ENCODE measurements at places on chromosomes 12 and 14.

DNA sequence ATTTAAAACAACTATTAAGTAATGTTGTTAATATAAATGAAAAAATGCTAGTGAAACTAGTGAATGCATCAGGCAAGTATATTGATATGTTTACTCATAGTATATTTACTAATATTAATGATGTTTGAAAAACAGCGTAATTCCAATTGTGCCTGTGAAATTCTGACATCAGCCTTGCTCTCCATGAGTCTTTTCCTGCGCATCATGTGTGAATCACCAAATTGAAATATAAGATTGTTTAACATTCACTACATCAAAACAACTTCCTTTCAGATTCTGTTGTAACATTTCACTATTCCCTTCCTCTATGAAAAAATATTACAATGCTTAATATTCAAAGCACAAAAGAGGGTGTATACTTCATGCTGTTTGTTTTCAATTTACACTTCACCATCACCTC is 1995.9 kb upstream of the SEL1L start:
- no peak for DNase-seq

- DNase-seq = no peak
Observed at GRCh38 chr14:23366426-23366921, 1.5 kb upstream of the EFS start.

DNA sequence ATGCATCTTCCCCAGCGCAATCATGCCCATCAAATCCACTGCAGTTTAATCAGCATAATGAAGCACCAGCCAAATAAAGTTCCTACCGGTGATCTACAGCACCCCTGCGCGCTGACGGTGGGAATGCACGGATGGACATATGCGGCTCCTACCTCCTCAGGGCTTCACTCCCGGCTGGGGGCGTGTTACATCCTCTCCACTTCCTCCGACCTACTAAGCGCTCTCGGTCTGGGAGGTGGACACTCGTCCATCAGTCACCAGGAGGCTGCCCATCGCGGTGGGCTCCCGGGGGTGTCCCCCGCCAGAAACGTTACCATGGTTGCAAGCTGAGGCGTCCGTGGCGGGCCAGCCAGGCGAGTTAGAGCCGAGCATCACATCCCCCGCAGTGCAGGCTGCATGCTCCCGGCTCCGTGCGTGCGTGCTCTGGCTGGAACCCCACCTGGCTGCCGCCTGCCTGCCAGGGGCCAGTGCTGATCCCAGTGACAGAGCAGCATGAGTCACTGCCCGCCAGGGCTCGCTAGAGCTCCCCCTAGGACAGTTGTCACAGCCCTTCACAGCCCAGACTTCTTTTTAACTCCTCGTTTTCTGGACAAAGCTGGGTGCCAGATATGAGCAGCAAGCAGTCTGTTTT is 73.0 kb downstream of the CIT start:
- DNase-seq = no peak

GRCh38 chr12:82867762-82868500 is 181.2 kb downstream of the TMTC2 start:
- DNase-seq = no peak

DNA sequence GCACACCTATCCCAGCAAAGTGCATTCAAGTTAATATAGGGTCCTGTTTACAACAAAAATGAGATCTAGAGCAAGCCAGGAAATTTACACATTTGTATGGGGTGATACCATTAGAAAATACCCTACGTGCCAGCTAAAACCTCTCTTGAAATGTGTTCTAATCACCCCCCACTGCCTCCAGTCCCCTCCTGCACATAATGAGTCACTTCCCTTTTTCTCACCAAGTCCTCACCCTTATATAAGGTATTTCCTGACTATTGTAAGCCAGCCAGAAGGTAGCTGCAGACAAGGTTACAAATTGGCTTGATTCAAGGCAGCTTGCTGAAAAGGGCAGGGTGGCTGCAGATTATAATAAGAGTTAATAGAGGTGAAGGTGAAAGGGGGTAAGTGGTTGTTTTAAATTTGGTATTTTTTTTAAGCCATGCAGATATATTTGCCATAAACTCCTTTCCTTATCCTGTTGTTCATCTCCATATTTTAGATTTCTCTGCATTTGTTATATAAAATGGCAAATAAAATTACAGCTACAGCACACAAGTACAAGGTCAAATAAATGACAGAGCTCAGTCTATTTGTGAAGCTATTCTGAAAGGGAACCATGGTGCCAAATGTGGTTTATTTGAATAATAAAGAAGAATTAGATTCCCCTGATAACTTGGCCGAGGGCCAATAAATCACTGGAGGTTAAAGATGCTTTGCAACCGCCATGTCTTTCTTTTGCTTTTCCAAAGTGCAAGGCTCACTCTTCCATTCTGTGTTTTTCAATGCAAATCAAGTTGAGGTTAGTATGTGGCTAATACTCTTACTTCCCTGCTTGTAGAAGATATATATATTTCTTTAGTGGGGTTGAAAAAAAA is 385.9 kb downstream of the EGLN3 start:
- no peak for DNase-seq

GRCh38 chr14:90820958-90821357 is 4.7 kb upstream of the TTC7B start:
- peak; percentile 45 for DNase-seq

DNA sequence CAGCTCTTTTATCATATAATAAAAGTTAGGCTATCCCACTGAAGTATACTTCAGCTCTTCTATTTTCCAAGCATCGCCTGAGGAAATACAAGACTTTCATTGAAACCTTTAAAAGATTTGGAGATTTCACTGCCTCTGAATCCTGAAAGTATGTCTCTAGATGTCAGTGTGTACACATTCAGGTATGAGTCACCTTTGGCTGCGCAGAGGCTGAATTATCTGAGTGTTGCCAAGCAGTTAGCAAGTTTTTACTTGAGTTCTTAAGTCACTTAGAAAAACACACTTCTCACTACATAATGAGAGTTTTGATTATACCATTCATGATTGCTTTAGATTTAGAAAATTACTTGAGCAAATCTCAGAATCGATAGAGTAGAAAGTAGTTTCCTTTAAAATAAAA is 210.3 kb downstream of the TMTC2 start:
- no peak for DNase-seq

GRCh38 chr12:66319266-66319954 is 17.1 kb downstream of the HELB start:
- DNase-seq = no peak

DNA sequence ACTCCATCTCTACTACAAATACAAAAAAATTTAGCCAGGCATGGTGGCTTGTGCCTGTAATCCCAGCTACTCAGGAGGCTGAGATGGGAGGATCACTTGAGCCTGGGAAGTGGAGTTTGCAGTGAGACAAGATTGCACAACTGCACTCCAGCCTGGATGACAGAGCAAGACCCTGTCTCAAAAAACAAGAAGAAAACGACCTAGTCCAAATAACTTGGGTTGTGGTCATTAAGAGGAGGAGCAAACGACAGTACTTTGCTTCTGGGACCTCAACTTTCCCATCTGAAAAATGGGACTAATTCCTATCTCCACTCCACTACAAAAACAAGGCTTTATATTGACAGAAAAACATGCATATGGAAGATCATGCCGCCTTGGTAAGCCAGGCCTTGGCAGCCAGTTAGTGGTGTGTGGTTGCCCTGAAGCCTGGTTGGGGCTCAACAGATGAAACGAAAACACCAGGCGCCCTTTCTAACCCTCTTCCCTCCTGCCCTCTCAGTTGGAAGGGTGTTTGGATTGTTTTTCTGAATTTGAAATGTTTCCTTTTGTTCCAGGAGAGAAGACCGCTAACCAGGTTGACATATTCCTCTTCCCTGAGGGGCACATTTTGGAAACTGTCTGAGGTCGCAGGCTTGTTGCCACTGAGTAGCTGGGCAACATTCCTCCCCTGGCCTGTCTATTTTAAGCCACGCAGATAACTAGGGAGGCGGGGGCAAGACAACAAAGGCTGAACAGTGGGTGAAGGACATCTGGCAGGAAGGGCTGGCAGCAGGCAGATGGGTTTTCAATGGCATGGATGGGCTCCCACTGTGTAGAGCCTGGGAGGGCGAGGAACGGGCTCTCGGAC is 13.7 kb upstream of the VPS37B start:
- no peak for DNase-seq

DNA sequence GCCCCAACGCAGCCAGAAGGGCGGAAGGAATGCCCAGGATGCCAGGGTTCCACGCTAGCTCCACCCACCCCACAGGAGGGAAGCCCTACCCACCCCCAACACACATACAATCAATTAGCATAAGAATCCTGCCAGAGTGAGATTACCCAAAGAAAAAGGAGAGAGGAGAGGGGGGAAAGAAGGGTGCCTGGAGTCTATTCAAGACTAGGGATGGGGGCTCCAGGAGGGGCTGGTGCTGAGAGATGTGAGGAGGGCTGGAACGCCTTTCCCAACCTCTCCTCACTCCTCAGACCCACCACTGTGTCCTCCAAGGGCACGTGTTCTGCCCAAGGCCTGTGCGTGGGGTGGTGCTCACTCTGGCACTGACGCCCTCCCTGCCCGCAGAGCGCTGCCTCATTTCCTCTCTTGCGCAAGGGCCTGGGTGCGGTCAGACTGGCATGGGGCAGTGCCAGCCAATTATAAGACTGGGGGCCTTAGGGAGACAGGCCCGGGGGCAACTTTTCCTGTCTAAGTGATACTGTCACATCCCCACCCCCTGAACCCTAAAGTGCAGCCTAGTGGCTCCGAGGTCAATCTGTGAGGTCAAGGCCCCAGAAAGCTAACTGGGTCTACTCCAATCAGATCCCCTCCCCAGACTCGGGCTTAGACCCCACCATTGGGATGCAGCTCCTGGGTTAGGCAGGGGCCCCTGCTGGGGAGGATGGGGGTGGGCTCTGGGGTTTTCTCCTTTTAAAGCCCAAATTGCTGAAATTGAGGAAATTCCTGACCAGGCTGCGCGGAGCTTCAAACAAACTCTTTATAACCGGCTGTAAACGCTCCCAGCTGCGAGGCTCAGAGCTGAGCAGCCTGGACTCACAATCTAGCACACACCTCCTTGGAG is 10.2 kb upstream of the ITGB7 start:
- peak; percentile 38 for DNase-seq

DNA sequence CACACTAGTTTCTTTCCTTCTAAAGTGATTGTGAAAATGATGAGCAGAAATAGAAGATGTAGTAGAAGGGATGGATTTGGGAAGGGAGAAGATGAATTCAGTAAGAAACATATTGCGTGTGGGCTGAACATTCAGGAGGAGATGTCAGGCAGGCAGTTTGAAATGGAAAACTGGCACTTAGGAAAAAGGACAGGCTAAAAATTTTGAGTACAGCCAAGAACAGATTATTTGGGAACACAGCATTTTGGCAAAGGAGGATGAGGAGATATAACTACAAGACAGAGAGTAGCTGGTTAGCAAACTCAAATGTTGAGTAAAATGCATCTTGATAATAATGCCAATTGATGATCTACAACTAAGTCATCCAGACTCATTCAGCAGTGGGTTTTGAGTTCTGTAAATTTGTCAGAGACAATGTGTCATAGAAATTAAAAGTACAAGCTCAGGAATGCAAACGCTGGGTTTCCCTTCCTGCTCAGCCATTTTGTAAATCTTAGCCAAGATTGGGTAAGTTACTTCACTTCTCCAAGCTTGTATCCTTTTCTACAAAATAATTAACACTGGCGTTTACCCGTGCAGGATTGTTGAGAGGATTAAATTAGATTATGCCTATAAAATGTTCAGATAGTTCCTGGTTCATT is 255.0 kb downstream of the NAV3 start:
- DNase-seq = no peak

DNA sequence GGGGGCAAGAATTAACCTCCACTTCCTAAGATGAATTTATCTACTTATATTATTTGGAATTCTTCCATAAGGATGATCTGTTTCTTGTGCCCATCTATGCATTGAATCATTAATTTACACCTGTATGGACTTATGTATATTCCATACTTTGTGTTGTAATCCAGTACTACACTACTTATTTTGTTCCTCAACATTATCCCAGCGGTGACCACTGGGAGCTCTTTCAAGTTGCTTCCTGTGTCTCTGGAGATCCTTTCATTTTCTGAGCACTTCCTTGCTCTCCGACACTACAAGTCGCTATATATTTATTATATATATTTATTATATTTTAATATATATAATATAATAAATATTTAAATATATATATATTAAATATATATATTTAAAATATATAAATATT is 54.9 kb upstream of the SCN8A start:
- DNase-seq = no peak

DNA sequence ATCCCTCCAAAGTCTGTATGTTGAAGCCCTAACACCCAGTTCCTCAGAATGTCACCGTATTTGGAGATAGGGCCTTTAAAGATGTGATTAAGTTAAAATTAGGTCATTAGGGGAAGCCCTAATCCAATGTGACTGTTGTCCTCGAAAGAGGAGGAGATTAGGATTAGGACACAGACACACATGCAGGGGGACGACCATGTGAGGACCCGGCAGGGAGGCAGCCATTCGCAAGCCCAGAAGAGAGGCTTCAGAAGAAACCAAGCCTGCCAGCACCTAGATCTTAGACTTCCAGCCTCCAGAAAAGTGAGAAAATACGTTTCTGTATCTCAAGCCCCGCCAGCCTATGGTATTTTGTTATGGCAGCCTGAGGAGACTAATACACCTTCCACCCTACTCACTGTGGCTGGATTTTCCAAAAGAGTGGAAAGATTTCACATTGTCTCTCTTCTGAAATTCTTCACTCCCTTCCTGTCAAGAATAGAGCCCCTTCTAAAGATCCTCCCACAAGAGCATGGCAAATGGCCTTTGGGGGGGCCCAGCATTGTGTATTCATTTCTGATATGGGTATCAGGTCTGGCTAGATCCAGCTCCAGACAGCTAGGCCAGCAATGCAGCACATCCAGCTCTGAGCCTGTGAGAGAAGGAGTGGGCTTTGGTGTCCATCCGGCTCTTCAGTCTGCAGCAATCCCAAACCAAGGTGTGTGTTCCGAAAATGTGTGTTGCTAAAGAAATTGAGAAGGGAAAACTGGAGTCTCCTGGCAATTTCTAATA is 15.4 kb upstream of the UBC start:
- no peak for DNase-seq

GRCh38 chr14:76742966-76743365 is 18.3 kb upstream of the VASH1 start:
- DNase-seq = no peak

DNA sequence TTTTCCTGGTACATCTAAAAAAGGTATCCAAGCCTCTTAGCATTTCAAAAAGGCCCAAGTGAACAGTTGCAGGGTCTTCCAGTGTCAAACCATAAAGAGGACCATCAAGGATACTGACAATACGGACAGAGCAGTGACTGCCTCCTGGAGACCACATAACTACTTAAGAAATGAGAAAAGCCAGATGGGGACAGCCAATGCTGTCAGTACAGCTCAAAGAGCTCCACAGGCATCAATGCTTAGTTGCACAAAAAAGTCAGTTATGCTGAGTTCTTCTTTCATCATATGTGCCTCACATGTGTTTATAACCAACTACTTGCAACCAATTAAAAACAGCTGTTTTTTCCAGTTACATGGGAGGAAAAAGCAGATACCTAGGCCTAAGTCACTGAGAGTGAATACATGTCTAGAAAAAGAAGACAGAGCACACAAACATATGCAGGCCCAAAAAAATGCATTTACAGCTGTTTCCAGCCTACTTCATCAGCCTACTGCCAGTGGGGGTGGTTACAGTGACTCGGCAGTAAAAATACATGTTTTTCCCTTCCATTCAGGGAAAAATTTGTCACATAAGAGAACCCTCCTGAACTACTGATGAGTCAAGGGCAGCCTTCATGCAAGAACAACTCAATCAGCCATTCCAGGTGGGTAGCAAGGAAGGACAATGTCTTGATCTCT is 84.0 kb downstream of the DCAF5 start:
- no peak for DNase-seq

- DNase-seq = no peak
Observed at GRCh38 chr12:114399664-114400211, 6.2 kb downstream of the TBX5 start.

Data from effector memory CD4-positive, alpha-beta T cell (primary cell).